Left ventricle myocardium inferior (tissue), 1 donor: ENCODE measurements at places on chromosomes 16 and 17. TPM values are rescaled to one million over a fixed set of nuclear protein-coding genes. Genes with fewer than 3 reads are reported as not detected.
A peak's percentile ranks its signal among the peaks of the same experiment; 100 is the strongest.

DNA sequence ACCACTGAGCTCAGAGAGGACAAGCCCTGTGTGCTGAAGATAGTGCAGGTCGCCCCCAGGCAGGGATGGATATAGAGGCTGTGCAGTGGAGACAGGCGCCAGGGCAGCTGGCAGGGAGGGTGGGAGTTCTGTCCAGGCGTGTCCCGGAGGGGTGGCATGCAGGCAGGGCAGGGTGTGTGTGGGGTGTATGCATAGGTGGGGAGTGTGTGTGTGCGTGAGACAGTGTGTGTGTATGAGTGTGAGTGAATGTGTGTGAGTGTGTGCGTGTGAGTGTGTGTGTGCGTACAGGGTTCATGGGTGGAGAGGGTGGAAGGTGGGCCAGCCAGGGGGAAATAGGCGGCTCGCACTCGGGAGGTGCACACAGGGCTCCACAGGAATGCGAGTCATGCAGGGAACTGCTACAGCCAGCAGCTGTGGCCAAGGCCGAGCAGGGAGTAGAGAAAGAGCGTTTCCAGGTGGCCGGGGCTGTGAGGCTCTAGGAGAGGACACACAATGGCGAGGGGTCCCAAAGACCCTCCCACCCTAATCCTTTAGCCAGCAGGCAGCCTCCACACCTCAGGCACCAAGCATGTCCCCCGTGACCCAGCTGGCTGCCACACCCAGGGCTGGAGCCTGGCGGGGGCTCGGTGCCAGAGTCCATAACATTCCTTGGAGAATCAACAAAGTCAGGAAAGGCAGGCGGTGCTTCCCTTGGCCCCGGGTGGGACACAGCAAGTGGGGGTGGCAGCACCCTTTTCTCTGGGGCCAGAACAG, 4.6 kb downstream of the PLCD3 start:
- H3K27ac ChIP-seq = peak overlapping the region; percentile 99
- peak; percentile 70 for DNase-seq
- no peaks in the 10 kb centered on the region for H3K36me3 ChIP-seq
- H3K27me3 ChIP-seq = no peaks in the 10 kb centered on the region
- peak overlapping the region; percentile 39 for H3K4me3 ChIP-seq

GRCh38 chr17:77722366-77722765, 236.1 kb upstream of the TNRC6C start:
- no peak overlapping the region for H3K4me3 ChIP-seq
- DNase-seq = no peak
- peaks cover 24% of the 10 kb centered on the region for H3K4me1 ChIP-seq
- no peaks in the 10 kb centered on the region for H3K36me3 ChIP-seq
- H3K27ac ChIP-seq = no peak overlapping the region

The CBX2 gene
- total RNA-seq = 2.6 TPM

The SMCR8 gene
- 12.3 TPM for total RNA-seq
